ENCODE measurements at places on chromosomes 11 and 22.

DNA sequence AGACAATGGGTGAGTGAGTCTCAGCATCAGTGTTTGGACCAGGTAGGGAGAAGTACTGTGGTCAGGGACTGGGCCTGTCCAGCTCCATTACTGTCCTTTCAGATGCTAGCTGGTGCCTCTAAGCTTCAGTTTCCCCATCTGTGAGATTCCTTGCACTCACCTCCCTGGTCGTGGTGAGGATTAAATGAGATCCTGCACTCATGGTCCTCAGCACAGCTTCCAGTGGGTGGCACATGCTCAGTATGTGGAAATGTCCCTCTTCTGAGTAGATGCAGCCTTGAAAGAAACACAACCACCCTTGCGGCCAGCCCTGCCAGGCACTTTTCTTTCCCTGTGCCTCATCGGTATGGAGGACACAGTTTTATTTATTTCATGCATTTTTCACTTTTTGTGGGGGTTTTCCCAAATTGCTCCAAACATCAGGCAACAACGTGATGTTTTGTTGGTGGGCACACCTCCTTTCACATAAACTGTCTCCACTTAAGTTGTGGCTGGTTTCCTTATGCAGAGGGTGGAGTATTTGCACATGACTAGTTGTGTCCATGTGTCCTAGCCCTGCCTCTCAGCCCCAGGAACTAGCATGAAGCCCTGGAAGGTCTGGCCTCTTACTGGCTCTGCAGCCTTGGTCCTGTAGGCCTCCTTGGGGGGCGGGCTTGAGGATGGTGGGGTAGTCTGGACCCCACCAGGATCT, 1.1 kb downstream of the LZTR1 start:
- no peak for DNase-seq

- DNase-seq, result no peak
Measured at GRCh38 chr22:25780673-25781072, 38.7 kb downstream of the MYO18B start.

- DNase-seq, result no peak
Measured at GRCh38 chr11:14587258-14587657, 56.3 kb upstream of the PDE3B start.

DNA sequence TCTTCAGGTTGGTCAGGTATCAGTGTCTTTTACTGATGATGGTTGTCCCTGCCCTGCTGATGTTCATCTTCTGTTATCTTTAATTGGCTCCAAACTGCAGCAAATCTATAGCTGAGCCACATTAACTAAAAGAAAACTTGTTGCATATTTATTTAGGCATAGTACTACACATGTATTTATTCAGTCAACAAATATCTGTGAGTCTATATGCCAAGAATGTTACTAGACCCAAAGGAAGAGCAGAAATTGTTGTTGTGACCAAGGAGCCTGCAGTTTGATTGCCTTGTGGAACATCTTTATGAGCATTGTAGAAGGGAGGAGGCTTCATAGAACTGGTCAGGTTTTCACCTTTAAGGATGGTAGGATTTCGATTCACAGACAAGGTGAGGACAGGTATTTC, 10.1 kb downstream of the BMAL1 start:
- no peak for DNase-seq

DNA sequence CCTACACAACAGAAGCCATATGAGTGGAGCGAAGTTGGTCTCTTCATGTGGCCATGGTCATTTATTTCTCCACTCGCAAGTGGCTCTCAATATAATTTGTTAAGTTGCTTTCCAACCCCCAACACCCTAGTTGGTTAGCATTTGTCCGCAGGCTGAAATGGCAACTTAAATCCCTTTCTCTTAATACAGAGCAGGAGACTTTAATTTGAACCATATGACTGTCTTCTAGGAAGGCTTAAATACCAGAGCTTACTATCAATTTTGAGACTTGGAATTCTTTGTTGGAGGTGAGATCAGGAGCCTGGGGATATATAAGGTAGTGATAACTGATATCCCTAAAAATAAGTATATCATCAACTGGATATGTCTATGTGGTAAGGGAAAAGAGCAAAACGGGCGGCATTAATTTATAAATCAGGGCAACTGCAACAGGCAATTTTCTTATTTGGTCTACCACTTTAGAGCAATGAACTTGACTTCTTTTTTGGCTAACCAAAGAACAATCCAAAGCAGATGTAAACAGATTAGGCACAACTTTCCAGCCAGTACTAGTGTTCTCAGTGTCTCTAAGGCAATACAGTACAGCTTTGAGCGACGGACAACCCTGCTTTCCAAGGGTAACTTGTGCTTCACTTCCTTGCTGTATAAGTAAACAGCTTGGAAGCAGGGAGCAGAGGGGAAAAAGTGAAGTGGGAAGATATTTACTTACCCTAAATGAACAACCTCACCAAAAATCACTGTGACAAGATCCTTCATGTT, 74.7 kb upstream of the APOA1 start:
- peak; percentile 61 for DNase-seq

GRCh38 chr11:102276783-102277182, 40.5 kb upstream of the BIRC3 start:
- peak; percentile 68 for DNase-seq

- no peak for DNase-seq
Measured at GRCh38 chr11:104130161-104130560, 33.8 kb downstream of the PDGFD start.

GRCh38 chr11:18288911-18289310, 22.8 kb downstream of the SAA1 start:
- no peak for DNase-seq

DNA sequence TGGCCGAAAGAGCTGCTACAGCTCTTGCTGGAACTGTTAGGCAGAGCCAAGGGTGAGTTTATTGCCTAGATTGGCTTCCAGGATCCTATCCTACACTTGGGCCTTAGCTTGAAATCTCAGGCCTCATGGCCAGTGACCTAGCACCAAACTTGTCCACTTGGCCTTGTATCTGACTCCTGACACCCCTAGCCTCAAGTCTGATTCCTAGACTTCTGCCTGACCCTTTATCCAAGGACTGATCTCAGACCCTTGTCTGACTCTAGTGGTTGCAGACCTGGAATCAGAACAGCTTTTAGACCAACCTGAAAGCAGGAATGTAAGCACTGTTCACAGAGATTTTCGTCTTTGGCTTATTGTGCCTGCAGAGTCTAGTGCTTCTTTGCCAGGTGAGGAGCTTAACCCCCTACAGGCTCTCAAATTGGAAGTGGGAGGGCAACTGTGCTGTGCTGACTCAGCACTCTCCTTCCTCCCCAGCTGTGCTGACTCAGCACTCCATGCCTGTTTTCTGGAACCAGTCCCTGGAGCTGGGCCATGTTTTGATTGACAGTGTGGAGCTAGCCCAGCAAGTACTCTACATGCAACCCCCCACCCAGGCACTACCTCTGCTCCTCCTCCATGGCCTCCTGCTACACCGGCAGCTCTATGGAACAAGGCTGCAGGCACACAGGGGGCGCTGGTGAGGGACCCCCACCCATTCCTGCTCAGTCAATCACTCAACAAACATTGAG, 35.1 kb downstream of the RRP8 start:
- peak; percentile 94 for DNase-seq

GRCh38 chr22:49573109-49573765, 254.4 kb downstream of the BRD1 start:
- no peak for DNase-seq

DNA sequence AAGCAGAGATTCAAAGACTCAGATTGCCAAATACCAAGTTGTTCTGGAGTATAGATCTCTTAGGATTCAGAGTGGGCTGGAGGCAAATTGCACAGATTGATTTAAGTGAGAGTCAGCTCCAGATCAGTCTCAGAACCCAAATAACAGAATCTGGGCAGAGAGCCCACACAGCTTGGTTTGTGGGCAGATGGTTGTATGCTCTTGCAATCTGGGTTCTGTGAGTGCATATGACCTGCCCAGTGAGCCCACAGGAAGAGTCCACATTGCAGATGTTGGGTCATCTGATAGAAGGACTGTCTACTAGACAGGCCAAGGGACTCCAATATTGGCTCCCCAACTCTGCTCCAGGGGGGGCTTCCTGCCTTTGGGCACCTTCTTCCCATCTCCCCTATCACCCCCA, 65.9 kb downstream of the ADAMTS15 start:
- DNase-seq, result peak; percentile 54

DNA sequence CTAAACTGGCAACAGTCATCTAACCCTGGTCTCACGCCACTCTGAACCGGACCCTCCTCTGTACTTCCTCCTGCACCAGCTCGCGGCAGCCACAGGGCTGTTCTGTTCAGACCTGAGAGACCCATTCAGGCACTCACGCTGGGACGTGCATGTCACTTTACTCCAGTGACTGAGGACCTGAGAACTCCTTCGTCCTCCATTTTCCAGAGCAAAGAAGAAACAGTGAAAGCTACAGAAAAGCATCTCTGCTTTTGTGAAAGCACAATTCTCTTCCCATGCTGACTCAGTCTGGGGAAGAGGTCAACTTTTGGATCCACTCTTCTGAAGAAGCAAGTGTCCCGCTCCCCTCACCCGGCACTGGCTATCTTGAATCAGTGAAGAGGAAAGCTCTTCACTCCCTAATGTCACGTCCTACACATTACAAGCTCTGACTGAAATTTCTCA, 24.5 kb downstream of the PISD start:
- no peak for DNase-seq

GRCh38 chr22:24516301-24516737, 21.2 kb downstream of the UPB1 start:
- DNase-seq, result peak; percentile 93

DNA sequence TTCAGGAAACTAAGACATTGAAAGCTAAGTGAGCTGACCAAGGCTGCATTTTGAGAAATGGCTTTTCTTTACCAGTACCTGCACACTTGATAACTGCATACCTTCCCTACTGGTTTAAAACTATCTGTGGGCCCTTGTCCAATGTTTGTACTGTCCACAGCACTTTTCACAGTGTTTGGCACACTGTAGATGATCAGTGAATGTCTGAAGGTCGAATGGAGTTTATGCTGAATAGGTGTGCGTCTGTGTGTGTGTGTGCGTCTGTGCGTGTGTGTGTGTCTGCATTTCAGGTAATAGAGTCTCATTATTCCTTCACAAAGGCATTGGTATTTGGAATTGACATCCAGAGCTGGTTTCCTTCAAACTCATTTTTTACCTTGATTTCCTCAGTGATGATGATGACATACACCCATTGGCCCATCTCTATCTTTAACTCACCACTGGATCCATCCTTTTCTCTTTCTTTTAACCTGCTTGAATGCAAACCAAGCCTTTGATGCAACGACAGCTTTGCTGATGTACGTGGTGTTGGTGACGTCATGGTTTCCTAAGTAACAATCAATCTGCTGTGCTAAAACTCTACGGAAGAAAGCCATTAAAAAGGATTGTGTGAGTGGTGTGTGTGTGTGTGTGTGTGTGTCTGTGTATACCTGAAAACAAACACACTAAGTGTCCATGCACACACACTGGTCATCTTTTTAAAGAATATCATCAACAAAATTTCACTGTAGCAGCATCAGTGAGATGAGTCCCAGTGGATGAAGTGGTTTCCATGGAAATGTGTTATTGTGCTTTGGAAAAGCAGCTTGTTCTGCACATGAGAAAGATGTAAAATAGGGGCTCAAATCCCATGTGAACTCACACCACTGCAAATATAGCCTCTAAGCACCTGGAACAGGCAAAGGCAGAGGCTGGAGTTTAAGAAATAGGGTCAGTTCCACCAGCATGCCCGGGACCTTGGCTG, 490.2 kb upstream of the B3GAT1 start:
- no peak for DNase-seq

- no peak for DNase-seq
Measured at GRCh38 chr22:46408568-46409506, 73.3 kb downstream of the TRMU start.

DNA sequence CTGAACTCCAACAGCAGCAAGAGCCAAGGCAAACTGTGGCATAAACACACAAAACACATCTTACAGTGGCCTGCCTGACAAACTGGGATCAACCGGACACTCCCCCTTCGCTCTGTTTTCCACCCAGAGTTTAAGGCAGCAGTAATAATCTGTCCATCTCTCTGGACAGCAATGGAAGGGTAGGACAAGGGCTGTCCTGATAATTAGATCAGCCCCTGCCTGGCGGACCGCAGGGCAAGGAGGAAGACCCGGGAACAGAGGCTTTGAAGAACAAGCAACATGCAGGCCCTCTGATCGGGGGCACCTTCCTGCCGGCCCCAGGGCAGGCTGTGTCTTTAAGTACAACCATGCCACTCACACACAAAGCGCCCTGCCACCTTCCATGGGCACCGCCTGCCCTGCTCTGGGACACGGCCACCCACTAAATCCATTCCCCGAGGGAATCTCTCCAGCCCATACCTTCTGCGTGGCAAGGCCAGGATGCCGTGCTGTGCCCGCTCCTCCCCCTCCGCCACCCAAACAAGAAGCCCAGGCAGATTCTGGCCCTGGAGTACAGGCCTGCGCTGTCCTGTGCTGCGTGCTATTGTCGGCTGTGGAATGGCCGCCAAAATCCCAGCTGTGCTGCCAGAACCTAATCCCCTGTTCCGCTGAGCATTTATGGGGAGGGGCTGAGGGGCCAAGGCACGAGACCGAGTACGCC, 38.8 kb downstream of the NUMA1 start:
- DNase-seq, result peak; percentile 72

Measured in fibroblast of upper back skin (primary cell).